ENCODE measurements at places on chromosomes 7 and 10. TPM values are rescaled to one million over a fixed set of nuclear protein-coding genes. Genes with fewer than 3 reads are reported as not detected.

DNA sequence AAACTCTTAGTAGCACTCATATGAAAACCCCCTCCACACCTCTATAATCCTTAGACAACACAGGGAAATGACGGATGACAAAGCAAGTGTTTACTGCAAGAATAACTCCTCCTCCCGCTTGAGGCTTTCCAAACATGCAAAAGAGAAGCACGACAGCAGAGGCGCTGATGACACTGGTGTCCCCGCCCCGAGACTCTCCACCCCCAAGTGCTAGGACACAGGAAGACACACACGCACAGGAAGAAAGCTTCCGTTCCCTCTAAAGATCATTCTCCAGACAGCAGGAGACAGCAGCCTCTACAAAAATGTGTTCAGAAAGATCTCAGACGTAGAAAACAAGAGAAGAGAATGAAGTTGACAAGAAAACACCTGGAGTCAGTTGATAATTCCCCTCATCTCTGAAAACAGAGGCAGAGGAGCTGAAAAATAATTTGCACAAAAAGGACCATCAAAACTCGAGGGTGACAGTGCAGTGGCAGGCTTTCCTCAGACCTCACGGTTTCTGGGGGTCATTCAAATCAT lies 90.2 kb downstream of the DLG5 start:
- H3K27ac ChIP-seq, result peak overlapping the region; percentile 86
- H3K36me3 ChIP-seq, result peaks cover 27% of the 10 kb centered on the region
- H3K4me1 ChIP-seq, result peaks cover 78% of the 10 kb centered on the region

DNA sequence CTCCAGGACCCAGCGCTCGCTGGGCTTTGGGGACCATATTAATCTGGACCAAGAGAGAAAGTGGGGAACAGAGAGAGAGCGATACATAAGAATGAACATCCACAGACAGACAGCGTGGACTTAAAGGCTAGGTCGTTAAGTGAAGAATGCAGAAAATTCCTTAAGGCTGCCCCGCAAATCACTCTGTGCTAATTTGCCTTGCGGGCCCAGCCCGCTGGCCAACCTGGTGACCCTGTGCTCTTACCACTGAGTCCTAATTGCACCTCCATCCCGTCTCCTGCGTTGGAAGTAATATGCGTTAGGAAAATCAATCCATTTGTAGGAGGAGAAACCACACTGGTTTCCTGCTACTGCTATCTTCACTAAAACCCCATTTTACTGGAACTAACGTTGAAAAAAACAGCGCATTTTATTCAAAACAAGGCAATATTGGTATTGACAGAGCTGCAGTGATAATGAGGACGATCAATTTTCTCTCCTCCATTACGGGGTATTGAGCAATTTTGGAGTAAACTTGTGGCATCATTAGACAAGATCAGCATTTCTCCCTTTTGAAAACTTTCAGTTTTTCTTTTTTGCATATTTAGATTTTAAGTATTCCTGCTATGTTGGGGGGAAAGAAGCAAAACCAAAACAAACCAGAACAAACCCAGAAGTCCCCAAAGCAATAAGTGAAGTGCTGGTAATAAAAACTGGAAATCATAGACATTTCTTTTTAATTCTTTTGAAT lies 85.2 kb downstream of the WDFY4 start:
- no peaks in the 10 kb centered on the region for H3K27me3 ChIP-seq
- no peak for DNase-seq
- H3K4me3 ChIP-seq, result no peak overlapping the region

- H3K27ac ChIP-seq, result no peak overlapping the region
- H3K4me3 ChIP-seq, result no peak overlapping the region
- H3K36me3 ChIP-seq, result no peaks in the 10 kb centered on the region
- H3K27me3 ChIP-seq, result no peaks in the 10 kb centered on the region
Measured at GRCh38 chr10:105844241-105844640, 1203.2 kb downstream of the SORCS3 start.

GRCh38 chr10:103911021-103911459 lies 6.9 kb downstream of the STN1 start:
- peaks cover 20% of the 10 kb centered on the region for H3K4me1 ChIP-seq
- DNase-seq, result no peak
- no peak overlapping the region for H3K27ac ChIP-seq
- H3K36me3 ChIP-seq, result no peaks in the 10 kb centered on the region
- no peak overlapping the region for H3K4me3 ChIP-seq

- no peak overlapping the region for H3K4me3 ChIP-seq
- H3K27me3 ChIP-seq, result no peaks in the 10 kb centered on the region
- H3K4me1 ChIP-seq, result peaks cover 28% of the 10 kb centered on the region
- H3K36me3 ChIP-seq, result peaks cover 9% of the 10 kb centered on the region
- peak; percentile 27 for DNase-seq
- H3K27ac ChIP-seq, result no peak overlapping the region
Measured at GRCh38 chr7:99380823-99381663, 6.5 kb downstream of the ARPC1B start.

GRCh38 chr7:117777335-117778142 lies 95.7 kb downstream of the CTTNBP2 start:
- DNase-seq, result peak; percentile 80
- H3K36me3 ChIP-seq, result no peaks in the 10 kb centered on the region
- no peak overlapping the region for H3K4me3 ChIP-seq
- H3K27me3 ChIP-seq, result no peaks in the 10 kb centered on the region

GRCh38 chr7:50854247-50854646 lies 71.6 kb upstream of the GRB10 start:
- no peak for DNase-seq
- H3K27ac ChIP-seq, result no peak overlapping the region
- H3K4me3 ChIP-seq, result no peak overlapping the region
- H3K27me3 ChIP-seq, result no peaks in the 10 kb centered on the region
- H3K36me3 ChIP-seq, result no peaks in the 10 kb centered on the region

DNA sequence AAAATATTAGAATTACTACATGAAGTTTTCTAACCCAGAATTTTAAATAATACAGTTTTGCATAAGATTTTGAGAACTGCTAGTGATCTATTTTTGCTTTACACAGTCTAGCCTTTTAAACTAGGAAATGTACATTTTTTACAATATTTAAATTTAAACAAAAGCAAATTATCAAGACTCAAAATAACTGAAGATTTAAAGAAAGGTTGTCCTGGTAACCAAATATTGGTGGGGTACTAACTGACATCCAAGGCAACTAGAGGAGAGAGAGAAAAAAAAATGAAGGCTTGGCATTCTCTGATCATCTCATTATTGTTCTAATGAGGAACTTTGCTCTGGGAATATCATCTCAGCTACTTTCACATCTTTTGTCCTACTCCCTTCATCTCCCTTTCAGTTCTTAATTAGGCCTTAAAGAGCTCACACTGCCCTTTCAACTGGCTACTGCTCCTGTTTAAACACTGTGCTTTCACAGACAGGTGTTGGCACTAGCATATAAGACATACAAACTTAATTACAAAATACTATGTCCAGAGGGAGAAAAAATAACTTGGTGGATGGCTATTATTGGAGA lies 33.7 kb downstream of the RAB11FIP2 start:
- no peak overlapping the region for H3K27ac ChIP-seq
- H3K36me3 ChIP-seq, result peaks cover 5% of the 10 kb centered on the region
- H3K4me1 ChIP-seq, result peaks cover 4% of the 10 kb centered on the region
- no peaks in the 10 kb centered on the region for H3K27me3 ChIP-seq
- DNase-seq, result no peak

DNA sequence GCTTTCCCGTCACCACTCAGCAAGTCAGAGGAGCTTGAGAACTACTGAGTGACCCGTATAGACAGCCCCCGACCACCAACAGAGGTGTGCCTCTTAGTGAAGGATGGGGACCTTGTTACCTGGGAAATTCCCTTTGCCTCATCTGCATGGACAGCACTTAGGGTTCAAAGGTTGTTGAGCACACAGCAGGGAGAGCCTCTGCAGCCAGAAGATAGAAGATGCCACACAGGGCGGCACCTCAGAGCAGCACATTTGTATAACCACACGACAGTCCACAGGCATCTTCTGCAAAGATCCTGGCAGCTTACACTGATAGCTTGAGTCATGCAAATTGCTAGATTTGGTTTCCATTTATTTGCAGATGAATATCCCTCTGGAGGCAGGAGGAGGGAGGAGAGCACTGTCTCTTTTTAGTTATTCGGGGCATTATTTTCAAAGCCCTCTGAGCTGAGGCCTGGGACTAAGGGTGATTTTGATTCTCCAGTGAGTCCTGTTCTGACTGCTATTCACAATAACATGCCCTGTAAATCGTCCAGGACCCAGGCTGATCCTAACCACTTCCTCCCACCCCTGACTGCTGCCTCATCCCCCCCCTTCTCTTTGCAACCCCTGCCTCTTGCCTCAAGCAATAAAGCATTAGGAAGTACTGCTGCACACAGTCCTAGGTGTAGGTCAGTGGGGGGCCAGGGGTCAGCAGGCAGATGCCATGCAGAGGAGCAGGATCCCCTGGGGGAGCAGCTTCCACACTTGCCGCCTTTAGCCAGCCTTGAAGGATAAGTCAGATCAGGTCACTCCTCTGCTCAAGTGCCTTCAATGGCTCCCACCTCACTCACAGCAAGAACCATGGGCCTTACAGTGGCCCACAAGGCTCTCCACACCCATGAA lies 24.6 kb upstream of the INMT start:
- no peaks in the 10 kb centered on the region for H3K27me3 ChIP-seq
- no peaks in the 10 kb centered on the region for H3K36me3 ChIP-seq
- DNase-seq, result no peak
- H3K4me3 ChIP-seq, result no peak overlapping the region
- no peak overlapping the region for H3K27ac ChIP-seq

GRCh38 chr10:107206833-107207232 lies 42.3 kb upstream of the SORCS1 start:
- no peak overlapping the region for H3K4me3 ChIP-seq
- H3K27ac ChIP-seq, result no peak overlapping the region
- no peaks in the 10 kb centered on the region for H3K4me1 ChIP-seq
- H3K36me3 ChIP-seq, result no peaks in the 10 kb centered on the region
- H3K27me3 ChIP-seq, result no peaks in the 10 kb centered on the region

DNA sequence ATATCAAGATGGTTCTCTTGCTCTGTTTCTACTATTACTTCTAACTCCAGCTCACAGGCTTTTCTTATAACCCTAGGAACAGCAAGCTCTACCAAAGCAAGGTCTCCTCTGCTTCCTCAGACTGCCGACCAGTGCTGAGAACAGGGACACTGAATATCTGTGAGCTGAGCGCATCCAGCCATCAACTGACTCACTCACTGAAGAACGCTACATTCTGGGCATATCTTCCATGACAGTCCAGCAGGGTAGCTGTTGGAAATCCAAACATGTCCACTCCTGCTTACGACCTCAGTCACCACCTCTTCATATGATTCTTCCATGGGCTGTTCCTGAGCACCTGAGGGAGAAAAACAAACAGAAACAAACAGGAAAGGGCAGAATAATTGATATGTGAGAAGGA lies 2.8 kb downstream of the ZNF32 start:
- peaks cover 9% of the 10 kb centered on the region for H3K4me1 ChIP-seq
- no peak for DNase-seq
- no peak overlapping the region for H3K27ac ChIP-seq
- no peak overlapping the region for H3K4me3 ChIP-seq
- H3K27me3 ChIP-seq, result no peaks in the 10 kb centered on the region
- peaks cover 32% of the 10 kb centered on the region for H3K36me3 ChIP-seq

GRCh38 chr7:30682212-30683083 lies at the start of gene CRHR2:
CRHR2 (minus strand) TSS chr7:30682456; CDS start chr7:30682280, 176 bp downstream.
- H3K4me3 ChIP-seq, result peak within 1 kb of the TSS; percentile 14
- no peaks in the 10 kb centered on the region for H3K27me3 ChIP-seq
- no peaks in the 10 kb centered on the region for H3K36me3 ChIP-seq

- peak; percentile 34 for DNase-seq
- no peaks in the 10 kb centered on the region for H3K27me3 ChIP-seq
- H3K4me3 ChIP-seq, result no peak overlapping the region
- no peaks in the 10 kb centered on the region for H3K36me3 ChIP-seq
- no peak overlapping the region for H3K27ac ChIP-seq
Measured at GRCh38 chr10:44862006-44862751, 49.0 kb upstream of the TMEM72 start.

DNA sequence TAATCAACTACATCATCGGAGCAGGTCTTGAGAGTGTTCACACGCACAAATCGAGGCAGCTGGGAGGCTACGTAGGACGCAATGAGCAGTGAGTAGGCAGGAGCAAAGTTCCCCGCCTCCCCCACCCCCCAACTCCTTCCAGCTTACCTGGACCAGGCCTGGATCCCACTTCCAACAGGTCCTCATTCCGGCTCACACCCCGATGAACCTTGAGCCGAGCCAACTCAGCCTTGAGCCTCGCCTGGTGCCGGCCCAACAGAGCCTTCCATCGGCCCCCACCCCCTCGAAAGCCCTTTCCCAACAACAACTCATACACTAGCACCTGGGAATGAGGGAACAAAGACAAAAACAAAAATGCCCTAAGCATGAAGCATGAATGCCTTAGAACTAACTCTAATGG lies 1.2 kb downstream of the NSUN5 start:
- peaks cover 5% of the 10 kb centered on the region for H3K4me1 ChIP-seq
- H3K36me3 ChIP-seq, result peaks cover 20% of the 10 kb centered on the region
- H3K4me3 ChIP-seq, result no peak overlapping the region
- H3K27ac ChIP-seq, result no peak overlapping the region
- DNase-seq, result no peak

- H3K4me1 ChIP-seq, result peaks cover 40% of the 10 kb centered on the region
- no peak overlapping the region for H3K4me3 ChIP-seq
- peaks cover 13% of the 10 kb centered on the region for H3K36me3 ChIP-seq
Measured at GRCh38 chr10:114336823-114337509, 67.3 kb downstream of the AFAP1L2 start.

GRCh38 chr10:95741807-95742467 lies 14.0 kb upstream of the ENTPD1 start:
- DNase-seq, result peak; percentile 53
- H3K36me3 ChIP-seq, result no peaks in the 10 kb centered on the region
- H3K27me3 ChIP-seq, result no peaks in the 10 kb centered on the region

DNA sequence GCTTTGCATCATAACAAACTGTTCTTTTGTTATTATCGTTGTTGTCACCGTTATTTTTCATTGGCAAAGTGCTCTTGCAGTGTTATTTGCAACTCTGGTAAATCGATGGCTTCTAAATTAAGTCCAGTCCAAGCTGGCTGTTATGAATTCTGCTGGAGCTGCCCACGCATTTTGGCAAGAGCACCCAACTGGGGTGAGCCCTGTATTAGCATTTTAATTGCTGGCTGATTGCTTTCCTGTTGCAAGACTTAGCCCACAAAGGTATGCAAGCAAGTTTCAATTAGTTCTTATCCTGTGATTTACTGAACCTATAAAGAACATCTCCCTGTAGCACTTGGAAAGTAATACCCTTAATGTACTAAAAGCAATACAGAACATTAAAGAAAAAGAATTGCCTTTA lies 226.8 kb downstream of the ACTR3B start:
- no peaks in the 10 kb centered on the region for H3K27me3 ChIP-seq
- no peak overlapping the region for H3K4me3 ChIP-seq
- H3K36me3 ChIP-seq, result no peaks in the 10 kb centered on the region
- DNase-seq, result no peak
- no peaks in the 10 kb centered on the region for H3K4me1 ChIP-seq

- peak overlapping the region; percentile 37 for H3K27ac ChIP-seq
- H3K27me3 ChIP-seq, result no peaks in the 10 kb centered on the region
- H3K36me3 ChIP-seq, result no peaks in the 10 kb centered on the region
- no peak for DNase-seq
- H3K4me1 ChIP-seq, result peaks cover 98% of the 10 kb centered on the region
Measured at GRCh38 chr10:125120053-125120710, 40.2 kb downstream of the CTBP2 start.

WIPF3 gene
- 1.2 TPM for total RNA-seq

SLC16A12 gene
- 25.4 TPM for total RNA-seq

HUS1 gene
- 32.1 TPM for total RNA-seq

HOXA5 gene
- total RNA-seq, result 4.4 TPM

HIPK2 gene
- total RNA-seq, result 34.4 TPM

TAS2R41 gene
- not detected for total RNA-seq

METTL2B gene
- 34.0 TPM for total RNA-seq

APBB1IP gene
- 2.5 TPM for total RNA-seq

PDE6C gene
- total RNA-seq, result not detected

SPDYE8 gene
- total RNA-seq, result not detected

ZNF503 gene
- total RNA-seq, result 10.7 TPM

NYAP1 gene
- 0.40 TPM for total RNA-seq

MARVELD1 gene
- 7.7 TPM for total RNA-seq

BRAT1 gene
- total RNA-seq, result 51.8 TPM
